RCC 7860 (cell line): ENCODE measurements at places on chromosomes 5 and 9.

- DNase-seq: peak; percentile 43
Observed at GRCh38 chr5:125181955-125182354, 435.5 kb upstream of the ZNF608 start.

DNA sequence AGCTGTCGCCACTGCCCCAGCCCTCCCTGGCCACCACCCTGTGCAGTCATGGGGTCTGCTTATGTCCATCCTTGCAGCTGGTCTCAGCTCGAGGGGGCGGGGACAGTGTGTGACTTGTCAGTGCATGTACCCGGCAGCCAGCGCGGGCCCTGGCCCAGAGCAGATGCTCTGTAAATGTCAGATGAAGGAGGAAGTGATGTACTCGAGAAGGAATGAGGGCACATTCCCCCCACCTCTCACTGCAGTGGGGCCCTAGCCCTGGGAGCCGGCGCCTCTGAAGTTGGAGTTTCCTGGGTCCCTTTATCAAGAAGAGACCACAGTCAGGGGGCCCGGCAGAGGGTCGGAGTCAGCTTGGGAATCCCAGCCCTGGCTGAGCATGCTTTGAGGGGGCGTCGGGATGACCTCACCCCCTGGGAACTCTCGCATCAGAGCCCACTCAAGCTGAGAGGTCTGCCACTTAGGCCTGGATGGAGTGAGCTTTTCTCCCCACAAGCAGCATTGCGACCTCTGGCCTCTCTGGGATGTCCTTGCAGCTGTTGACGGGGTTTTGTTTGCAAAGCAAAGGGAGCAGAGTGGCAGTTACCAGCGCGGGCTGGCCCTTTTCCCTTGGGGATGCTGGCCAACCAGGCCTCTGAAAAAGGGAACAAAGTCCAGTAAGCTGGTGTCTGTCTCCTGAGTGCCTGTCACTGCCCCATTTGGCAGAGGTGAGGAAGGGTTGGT lies 19.0 kb downstream of the NEURL1B start:
- no peak for DNase-seq

- DNase-seq: peak; percentile 27
Observed at GRCh38 chr9:111598733-111599091, 735 bp downstream of the PTGR1 start.

- no peak for DNase-seq
Observed at GRCh38 chr5:171700318-171700912, 85.2 kb upstream of the SMIM23 start.

DNA sequence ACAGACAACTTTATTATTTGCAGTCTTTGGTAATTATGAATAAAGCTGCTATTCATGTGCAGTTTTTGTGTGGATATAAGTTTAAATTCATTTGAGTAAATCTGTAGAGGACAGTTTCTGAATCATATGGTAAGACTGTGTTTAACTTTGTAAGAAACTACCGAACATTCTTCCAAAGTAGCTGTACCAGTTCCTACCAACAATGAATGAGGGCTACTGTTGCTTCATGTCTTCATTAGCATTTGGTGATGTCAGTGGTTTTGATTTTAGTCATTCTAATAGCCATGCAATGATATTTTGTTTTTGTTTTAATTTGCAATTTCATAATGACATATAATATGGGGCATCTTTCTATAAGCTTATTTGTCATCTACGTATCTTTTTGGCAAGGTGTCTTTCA lies 501.3 kb upstream of the RORB start:
- DNase-seq: no peak

DNA sequence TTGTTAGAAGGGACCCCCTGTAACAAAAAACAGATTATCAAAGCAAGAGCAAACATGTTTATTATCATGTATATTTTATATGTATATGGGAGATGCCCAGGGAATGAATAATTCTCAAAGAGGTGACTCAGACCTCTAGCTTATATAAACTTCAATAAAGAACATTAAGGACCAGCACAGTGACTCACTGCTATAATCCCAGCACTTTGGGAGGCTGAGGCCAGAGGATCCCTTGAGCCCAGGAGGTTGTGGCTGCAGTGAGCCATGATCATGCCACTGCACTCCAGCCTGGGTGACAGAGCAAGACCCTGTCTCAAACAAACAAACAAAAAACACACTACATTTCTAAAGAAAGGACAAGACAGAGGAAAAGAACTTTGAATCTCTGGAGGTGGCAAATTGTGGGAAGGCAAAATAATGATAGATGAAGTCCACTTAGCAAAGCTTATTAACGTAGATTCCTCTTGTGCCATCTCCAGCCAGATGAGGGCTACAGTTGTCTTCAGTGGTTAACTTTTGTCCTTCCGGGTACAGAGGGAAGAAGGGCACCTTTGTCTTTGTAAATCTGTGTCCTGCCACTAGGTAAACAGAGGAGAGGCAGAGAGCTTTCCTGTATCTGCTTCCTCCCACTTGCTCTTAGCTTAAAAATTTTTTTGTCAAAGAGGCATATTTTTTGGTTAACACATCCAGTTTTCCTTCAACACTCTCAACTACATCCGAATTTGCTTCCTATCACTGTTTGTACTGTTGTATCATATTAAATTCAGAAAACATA lies 7.5 kb upstream of the RFK start:
- peak; percentile 22 for DNase-seq

- DNase-seq: peak; percentile 79
Observed at GRCh38 chr5:110377943-110378342, 348.5 kb downstream of the TMEM232 start.

GRCh38 chr9:132465131-132465635 lies 55.2 kb downstream of the CFAP77 start:
- DNase-seq: no peak

DNA sequence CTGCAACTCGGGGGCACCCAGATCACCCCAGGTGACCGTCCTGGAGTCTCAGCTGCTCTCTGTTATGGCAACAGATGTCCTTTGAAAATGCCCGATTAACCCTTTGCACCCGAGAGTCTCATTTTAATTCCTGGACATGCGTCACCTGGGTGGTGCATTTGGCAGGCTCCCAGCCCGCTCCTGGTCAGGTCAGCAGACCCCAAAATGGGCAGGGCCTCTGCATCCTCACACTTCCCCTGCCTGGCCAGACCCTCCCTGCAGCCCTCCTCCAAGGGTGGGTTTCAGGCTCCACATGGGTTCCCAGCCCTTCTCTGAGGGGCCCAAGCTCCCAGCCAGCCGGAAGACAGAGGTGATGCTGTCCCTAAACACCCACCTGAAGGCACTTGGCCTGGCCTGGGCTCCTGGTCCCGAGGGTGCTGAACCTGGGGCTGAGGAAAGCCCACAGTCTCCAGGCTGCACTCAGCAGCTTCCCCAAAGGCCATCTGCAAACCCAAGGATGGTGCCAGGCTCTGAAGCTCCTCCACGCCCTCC lies 69.4 kb downstream of the PSMB7 start:
- DNase-seq: no peak

DNA sequence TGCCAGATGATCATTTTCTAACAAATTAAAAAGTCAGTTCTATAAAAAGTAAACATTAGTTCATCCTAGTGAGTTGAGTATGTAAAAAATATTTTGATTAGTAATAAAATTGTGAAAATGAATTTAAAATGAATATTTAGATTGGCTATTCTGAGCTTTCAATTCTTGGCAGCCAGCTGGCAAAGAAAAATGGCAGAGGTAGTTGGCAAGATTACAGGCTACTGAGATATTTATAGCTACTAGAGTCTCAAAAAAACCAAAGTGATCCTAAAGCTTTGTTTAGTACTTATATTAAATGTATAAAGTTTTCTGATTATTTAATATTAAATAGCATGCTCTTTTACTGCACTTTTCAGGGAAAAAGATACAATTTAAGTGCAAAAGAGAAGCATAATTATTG lies 25.0 kb downstream of the SGTB start:
- DNase-seq: no peak

- no peak for DNase-seq
Observed at GRCh38 chr9:13414349-13414748, 134.9 kb upstream of the MPDZ start.

- DNase-seq: no peak
Observed at GRCh38 chr9:19231126-19231903, 822 bp downstream of the DENND4C start.

DNA sequence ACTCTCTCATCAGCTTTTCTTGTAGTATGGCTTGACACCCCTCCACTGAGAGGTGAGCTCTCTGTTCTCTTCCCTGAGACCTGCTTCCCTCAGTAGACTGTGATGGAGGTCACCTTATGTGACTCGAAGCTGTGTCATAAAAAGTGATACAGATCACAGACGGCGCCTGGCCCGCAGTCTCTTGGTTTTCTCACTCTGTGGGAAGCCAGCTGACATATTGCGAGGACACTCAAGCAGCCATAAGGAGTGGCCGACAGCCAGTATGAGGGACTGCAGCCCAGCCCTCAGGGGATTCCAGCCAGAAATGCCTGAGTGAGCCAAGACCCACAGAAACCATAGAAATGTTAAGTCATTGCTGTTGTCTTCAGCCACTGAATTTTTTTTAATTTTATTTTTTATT lies 38.0 kb downstream of the GADD45G start:
- DNase-seq: no peak

GRCh38 chr9:21810388-21810787 lies 8.0 kb downstream of the MTAP start:
- no peak for DNase-seq

- no peak for DNase-seq
Observed at GRCh38 chr5:74492230-74492629, 148.3 kb downstream of the ENC1 start.
